Pancreas (tissue), 10 donors: ENCODE measurements at places on chromosomes 12 and 14. TPM values are rescaled to one million over a fixed set of nuclear protein-coding genes. Genes with fewer than 3 reads are reported as not detected.

GRCh38 chr12:107328442-107329133, 235.2 kb upstream of the CRY1 start:
- H3K27me3 ChIP-seq, result no peaks in the 10 kb centered on the region
- H3K4me1 ChIP-seq, result no peaks in the 10 kb centered on the region
- no peak for DNase-seq
- H3K27ac ChIP-seq, result no peak overlapping the region
- H3K36me3 ChIP-seq, result no peaks in the 10 kb centered on the region

- no peaks in the 10 kb centered on the region for H3K27me3 ChIP-seq
- DNase-seq, result no peak
- no peaks in the 10 kb centered on the region for H3K36me3 ChIP-seq
- no peak overlapping the region for H3K27ac ChIP-seq
- peaks cover 16% of the 10 kb centered on the region for H3K4me1 ChIP-seq
Measured at GRCh38 chr12:27338473-27338872, 5.8 kb downstream of the BMAL2 start.

- no peaks in the 10 kb centered on the region for H3K27me3 ChIP-seq
- peaks cover 6% of the 10 kb centered on the region for H3K4me1 ChIP-seq
Measured at GRCh38 chr12:29425722-29426121, 44.8 kb upstream of the ERGIC2 start.

- no peak overlapping the region for H3K4me3 ChIP-seq
- no peaks in the 10 kb centered on the region for H3K36me3 ChIP-seq
- no peaks in the 10 kb centered on the region for H3K27me3 ChIP-seq
- peaks cover 9% of the 10 kb centered on the region for H3K4me1 ChIP-seq
Measured at GRCh38 chr14:37203423-37203822, 5.7 kb downstream of the MIPOL1 start.

- H3K4me1 ChIP-seq, result no peaks in the 10 kb centered on the region
- no peak overlapping the region for H3K27ac ChIP-seq
- no peak for DNase-seq
- H3K4me3 ChIP-seq, result no peak overlapping the region
Measured at GRCh38 chr14:105118646-105119407, 49.7 kb downstream of the JAG2 start.

GRCh38 chr14:77296906-77297305, 23.8 kb downstream of the POMT2 start:
- no peaks in the 10 kb centered on the region for H3K4me1 ChIP-seq
- peaks cover 8% of the 10 kb centered on the region for H3K36me3 ChIP-seq
- no peaks in the 10 kb centered on the region for H3K27me3 ChIP-seq
- no peak overlapping the region for H3K4me3 ChIP-seq

- H3K4me3 ChIP-seq, result no peak overlapping the region
- no peak overlapping the region for H3K27ac ChIP-seq
- DNase-seq, result no peak
- H3K36me3 ChIP-seq, result no peaks in the 10 kb centered on the region
- H3K27me3 ChIP-seq, result no peaks in the 10 kb centered on the region
Measured at GRCh38 chr12:51760231-51760630, 88.3 kb downstream of the FIGNL2 start.

Gene TMEM229B
- 6.2 TPM for total RNA-seq

Gene KRT71
- total RNA-seq, result not detected

Gene TOMM20L
- total RNA-seq, result 0.38 TPM

Gene RNU7-1
- not detected for total RNA-seq
